GM13976 (cell line): ENCODE measurements at places on chromosomes 5 and 9.

DNA sequence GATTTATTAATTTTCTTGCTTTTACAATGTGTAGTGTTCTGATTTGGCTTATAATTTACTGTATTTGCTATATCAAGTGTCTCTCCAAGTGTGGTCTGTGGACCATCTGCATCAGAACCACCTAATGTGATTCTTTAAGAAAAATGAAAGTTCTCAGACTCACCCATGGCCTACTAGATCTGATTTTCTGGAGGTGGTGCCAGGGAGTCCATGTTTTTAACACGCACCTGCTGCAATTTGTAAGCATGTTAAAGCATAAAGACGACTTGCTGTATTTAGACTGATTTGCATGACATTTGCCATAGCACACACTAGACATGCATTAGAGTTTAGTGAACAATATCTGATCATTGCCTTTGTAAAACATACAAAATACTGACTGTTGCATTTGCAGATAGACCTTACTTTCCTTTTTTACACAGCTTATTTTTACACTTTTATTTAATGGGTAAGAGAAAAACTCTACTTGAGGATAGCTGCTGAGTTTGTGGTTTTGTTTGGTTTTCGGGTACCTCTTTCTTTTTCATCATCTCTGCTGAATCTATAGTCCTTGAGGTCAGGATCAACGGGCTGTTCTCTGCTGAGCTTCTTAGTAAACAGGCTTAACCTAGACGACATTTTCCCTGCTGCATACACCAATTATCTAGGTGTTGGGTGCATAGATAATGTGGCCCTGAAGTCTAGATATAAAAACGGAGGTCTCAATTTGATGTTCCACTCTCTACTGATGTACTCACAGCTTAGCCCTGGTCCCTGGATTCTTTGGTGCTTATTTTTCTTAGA lies 138.0 kb upstream of the ZNF366 start:
- no peak for DNase-seq

DNA sequence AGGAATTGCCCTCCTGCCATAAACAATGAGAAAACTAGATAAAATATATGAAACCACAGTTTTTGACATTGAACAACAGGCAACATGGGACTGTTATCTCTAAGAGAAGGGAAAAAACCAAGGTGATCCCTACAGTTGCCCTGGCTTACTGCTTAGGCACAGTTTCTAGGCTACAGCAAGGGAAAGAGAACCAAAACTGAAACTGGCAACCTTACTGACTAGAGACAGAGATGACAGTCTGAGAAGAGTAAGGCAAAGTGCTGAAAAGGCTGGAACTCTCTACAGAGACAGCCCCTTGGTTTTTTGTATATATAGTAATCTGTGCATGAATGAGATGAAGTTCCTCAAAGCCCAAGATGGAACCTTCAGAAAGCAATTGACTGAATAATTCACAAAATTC lies 36.2 kb upstream of the REEP2 start:
- DNase-seq: no peak

GRCh38 chr5:103234239-103234975 lies 24.2 kb upstream of the MACIR start:
- DNase-seq: no peak

DNA sequence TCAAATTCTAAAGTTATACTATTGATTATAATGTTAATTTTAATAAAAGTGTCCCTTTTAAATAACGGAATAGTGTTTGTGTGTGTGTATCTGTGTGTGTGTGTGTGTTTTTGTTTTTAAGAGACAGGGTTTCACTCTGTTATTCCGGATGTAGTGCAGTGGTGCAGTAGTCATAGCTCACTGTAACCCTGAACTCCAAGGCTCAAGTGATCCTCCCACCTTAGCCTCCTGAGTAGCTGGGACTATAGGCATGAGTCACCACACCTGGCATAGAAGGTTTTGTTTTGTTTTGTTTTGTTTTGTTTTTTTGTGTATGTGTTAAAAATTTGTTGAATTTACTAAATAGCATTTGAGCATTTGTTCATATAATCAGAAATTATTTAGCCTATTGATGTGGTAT lies 64.6 kb downstream of the YTHDC2 start:
- DNase-seq: no peak

DNA sequence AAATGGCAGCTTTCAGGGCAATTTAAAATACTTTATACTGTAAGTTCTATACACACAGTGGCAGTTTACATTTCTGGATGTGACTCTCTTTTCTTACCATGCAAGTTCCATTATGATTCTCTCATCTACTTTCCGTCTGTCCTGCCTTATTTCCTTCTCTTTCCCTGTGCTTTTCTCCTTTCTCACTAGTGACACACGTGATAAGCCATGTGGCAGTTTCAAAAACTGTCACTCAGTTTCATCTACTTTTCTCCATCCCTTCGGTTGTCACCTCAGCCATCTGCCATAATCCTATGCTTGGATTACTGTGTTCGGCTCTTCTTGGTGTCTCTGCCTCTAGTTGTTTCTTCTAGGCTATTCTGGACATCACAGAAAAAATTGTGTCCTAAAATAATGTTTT lies 46.8 kb upstream of the ATG10 start:
- no peak for DNase-seq

GRCh38 chr5:43010935-43011315 lies 29.2 kb downstream of the ANXA2R start:
- no peak for DNase-seq

DNA sequence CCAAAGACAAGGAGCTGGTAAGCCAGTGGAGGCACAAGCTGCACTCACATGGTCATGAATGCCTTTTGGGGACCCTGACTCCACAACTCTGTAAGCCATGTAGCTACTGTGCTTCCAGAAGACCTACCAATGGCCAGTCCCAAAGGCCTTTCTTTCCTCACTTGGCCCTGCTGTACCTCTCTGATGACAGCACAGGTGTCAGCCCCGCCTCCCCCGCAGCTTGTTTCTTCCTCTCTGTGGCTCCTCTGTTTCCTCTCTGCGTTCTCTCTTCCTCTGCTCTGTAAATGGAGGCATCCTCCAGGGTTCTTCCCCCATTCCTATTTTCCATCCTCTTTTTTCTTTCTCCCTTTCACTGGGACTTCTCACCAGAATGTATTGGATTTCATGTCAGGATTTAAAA lies 26.7 kb downstream of the SH3TC2 start:
- no peak for DNase-seq

DNA sequence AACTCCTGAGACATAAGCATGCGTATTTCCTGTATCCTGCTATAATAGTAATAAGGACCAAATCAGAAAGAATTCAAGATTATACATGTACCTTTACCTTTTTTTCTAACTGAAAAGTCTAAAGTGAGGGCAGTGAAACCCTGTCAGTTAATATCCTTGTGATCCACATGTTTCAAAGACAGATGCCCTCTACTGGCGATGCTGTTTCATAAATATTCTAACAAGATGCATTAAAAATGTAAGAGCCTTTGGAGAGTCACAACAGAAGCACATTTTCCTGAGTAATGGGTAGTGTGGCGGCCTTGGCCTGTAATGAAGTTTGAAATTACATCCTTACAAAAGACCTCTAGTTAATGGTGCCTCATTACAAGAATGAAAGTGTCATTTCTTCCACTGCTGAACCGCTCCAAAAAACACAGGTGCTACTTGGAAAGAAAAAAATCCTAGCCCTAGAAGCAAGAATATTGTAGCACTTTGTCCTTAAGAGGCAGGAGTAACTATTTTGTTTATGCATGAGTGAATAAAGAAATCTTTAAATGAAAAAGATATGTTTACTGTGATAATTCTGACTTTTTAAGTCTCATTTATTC lies 232.6 kb downstream of the EPB41L4A start:
- peak; percentile 26 for DNase-seq

- peak; percentile 76 for DNase-seq
Observed at GRCh38 chr9:95004411-95005277, 278.1 kb downstream of the AOPEP start.

GRCh38 chr5:170493028-170493820 lies 10.6 kb upstream of the KCNIP1 start:
- no peak for DNase-seq

DNA sequence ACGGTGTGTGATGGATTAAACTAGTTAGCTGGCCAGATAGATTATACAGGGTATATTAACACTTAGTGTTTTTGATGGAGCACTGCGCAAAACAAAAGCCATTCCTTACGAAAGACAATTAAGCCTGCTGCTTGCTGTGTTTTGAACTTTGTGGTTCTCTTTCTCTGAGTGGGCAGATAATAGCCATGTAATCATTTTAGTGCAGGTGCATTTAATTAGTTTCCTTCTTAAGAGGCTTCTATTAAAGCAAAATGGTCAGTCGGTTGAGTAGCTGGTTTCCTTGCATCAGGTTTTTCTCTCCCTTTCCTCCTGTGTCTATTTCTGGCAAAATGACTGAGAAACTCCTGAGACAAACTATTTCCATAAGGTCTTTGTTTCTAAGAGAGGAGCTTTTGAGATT lies 512.5 kb downstream of the DMAC1 start:
- no peak for DNase-seq
